HS-27A (cell line): ENCODE measurements at places on chromosomes 6 and 20.
A peak's percentile ranks its signal among the peaks of the same experiment; 100 is the strongest.

GRCh38 chr6:127716465-127716864, 139.5 kb downstream of the C6orf58 start:
- no peak for DNase-seq

DNA sequence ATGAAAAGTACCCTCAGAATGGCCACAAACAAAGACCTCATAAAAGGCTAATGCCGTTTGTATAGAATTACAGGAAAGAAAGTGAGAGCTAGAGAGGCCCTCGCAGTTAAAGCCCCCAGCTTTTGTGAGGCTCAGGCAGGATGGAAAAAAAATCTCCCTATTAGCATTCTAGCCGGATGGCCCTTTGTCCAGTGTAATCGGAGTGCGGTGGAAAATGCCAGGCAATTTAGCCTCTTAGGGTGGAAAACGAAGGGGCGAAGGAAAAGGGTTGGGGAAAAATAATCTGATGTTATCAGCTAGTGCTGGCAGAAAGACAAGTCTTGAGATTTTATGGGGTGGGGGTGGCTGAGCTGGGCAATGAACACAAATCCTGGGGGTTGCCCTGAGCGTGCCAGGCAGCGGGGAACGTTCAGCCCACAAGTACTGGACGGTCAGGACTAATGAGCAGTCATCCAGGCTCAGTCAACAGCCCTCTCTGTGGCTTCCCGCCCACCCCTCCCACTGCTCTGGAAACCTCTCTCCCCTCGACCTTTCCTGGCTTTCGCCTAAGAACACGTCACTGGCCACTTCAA, 92.4 kb downstream of the PSMG4 start:
- no peak for DNase-seq

- DNase-seq, result no peak
Measured at GRCh38 chr6:33313105-33313708, 671 bp downstream of the TAPBP start.

DNA sequence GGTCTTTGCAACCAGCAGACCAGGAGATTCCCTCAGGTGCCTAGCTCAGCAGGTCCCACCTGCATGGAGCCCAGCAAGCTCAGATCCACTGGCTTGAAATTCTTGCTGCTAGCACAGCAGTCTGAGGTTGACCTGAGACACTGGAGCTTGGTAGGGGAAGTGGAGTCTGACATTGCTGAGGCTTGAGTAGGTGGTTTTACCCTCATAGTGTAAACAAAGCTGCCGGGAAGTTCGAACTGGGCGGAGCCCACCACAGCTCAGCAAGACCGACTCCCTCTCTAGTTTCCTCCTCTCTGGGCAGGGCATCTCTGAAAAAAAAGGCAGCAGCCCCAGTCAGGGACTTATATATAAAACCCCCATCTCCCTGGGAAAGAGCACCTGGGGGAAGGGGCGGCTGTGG, 34.3 kb downstream of the PRSS35 start:
- no peak for DNase-seq

GRCh38 chr6:76803038-76803580, 660.2 kb downstream of the HTR1B start:
- no peak for DNase-seq

GRCh38 chr20:24147479-24147878, 158.9 kb upstream of the GGTLC1 start:
- DNase-seq, result no peak

DNA sequence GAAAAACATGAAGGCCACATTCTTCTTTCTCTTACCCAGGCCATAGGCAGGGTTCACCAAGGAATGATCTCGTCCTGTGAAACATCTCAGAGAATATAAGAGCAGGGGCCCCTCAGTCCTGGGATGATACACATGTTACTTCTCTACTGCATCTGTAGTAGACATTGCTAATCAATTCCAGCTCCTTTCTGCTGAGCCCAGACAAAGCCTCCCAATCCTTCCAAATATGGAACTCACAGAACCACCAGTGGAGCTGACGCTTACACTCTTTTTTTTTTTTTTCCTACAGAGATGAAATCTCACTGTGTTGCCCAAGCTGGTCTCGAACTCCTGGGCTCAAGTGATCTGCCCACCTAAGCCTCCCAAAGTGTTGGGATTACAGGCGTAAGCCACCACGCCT, 9.1 kb downstream of the SNTA1 start:
- DNase-seq, result no peak

GRCh38 chr6:113862112-113862511, 5.0 kb downstream of the MARCKS start:
- DNase-seq, result no peak

DNA sequence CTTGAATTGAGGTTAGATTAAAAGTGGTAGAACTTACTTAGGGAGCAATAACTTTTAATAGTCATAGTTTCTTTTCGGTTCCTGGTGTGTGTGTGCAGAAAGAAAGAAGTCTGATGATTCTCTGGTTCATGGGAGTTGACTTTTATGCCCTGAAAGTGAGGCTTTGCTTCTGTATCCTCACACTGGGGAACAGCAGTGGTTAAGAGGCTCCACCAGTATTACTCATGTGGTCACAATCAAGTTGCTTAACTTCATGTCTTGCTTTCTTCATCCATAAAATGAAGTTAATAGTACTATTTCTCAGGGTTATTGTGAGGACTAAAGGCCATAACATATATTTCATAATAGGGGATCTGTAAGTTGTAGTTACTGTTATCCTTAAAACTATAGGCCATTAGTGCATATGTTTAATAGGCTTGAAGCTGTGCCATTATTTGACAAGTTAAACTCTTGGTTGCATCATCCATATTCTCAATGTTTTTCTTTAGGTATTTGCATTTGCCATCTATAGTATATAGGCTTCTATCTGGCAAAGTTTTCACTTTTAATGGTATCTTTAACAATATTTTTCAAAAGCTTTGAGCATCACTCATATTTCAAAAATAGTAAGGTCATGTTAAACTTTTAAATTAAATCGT, 262.4 kb downstream of the PLCB1 start:
- DNase-seq, result no peak

DNA sequence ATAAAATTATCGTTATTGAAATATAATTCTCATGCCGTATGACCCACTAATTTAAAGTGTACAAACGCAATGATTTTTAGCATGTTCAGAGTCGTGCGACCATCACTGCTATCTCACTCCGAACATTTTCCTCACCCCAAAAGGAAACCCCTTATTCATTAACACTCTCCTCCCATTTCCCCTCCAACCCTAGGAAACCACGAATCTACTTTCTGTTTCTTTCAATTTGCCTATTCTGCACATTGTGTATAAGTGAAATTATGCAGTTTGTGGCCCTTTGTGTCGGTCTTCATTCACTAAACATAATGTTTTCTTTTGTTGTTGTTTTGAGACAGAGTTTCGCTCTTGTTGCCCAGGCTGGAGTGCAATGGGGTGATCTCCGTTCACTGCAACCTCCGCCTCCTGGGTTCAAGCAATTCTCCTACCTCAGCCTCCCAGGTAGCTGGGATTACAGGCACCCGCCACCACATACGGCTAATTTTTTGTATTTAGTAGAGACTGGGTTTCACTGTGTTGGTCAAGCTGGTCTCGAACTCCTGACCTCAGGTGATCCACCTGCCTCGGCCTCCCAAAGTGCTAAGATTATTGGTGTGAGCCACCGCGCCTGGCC, 99.7 kb upstream of the ZNF217 start:
- no peak for DNase-seq

GRCh38 chr20:43975096-43975768, 60.6 kb downstream of the TOX2 start:
- DNase-seq, result no peak

GRCh38 chr6:31356946-31357466, at the start of gene HLA-B:
TSS of gene HLA-B (minus strand) at chr6:31357179. CDS start at chr6:31357158, 21 bp downstream.
- peak; percentile 46 for DNase-seq

DNA sequence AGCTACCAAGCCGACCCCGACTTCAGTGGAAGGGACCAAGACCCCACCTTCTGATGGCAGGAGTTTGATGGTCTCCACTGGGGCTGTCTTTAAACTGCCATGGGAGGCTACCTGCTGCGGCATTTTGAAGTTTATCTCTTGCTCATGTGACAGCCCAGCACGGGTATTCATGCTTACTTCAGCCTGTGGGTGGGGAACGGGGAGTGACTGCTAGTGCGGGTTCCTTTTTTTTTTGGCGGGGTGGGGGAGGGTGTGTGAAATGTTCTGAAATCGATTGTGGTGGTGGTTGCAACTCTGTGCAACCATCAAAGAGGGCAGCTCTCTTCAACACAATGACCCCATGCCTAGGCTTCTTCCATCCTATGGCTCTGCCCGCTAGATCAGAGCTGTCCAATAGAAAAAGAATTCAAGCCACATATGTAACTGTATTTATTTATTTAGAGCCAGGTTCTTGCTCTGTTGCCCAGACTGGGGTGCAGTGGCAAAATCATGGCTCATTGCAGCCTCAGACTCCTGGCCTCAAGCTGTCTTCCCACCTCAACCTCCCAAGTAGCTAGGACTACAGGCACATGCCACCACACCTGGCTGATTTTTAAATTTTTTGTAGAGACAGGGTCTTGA, 53.7 kb downstream of the PPP1R16B start:
- no peak for DNase-seq

GRCh38 chr6:49606721-49607390, 29.8 kb downstream of the RHAG start:
- peak; percentile 42 for DNase-seq

DNA sequence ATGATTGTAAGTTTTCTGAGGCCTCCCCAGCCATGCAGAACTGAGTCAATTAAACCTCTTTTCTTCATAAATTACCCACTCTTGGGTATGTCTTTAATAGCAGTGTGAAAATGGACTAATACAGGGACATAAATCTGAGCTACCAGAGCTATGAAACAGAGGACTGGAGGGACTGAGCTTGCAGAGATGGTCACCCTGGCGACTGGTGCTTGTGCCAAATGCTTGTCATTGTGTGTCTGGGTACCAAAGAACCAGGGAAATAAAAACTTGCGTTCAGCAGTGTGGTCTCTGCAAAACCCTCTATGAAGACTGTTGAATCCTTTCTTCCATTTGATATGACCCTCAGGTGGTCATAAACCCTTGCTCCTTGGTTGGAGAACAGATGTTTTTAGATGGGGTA, 105.1 kb upstream of the PRL start:
- no peak for DNase-seq
